ENCODE measurements at places on chromosomes 13 and 19. TPM values are rescaled to one million over a fixed set of nuclear protein-coding genes. Genes with fewer than 3 reads are reported as not detected.

GRCh38 chr13:106867249-106867648 lies 299.3 kb upstream of the ARGLU1 start:
- no peak for DNase-seq

GRCh38 chr13:108775597-108775996 lies 146.2 kb downstream of the MYO16 start:
- DNase-seq = no peak

GRCh38 chr19:40604647-40605215 lies 3.6 kb downstream of the LTBP4 start:
- no peak for DNase-seq

DNA sequence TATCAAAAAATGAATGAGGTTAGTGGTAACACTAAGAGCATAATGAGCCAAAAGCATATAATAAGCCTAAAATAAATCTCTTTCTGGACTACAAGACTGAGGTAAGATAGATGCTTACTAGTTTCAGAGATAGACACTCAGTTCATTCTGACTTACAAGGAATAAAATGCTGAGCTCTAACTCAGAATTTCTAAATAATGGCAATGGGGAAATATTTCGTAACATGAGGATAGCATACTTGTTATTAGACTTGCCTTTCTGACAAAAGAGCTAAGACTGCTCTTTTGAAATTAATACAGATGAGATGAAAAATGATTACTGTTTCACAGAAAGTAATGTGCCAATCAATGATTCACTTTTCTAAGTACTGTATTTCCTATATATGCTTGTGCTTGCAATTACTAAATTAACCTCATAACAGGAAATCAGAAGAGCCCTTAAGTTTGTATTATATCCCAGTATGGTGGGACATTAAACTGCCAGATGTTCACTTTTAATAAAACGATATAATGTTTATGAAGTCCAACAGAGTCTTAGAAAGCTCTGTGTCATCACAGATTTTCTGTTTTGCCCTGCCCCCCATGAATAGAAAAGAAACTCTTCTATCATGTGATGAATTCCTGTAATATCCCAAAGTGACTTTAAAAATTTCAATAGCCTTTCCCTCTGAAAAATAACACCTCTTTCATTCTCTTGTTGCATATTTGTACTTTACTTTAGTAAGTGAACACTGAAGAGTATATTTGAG lies 2771.0 kb upstream of the PCDH20 start:
- peak; percentile 2 for DNase-seq

GRCh38 chr19:49780861-49781260 lies 14.1 kb downstream of the AP2A1 start:
- no peak for DNase-seq

- DNase-seq = no peak
Observed at GRCh38 chr19:45972081-45972946, 1.4 kb downstream of the NOVA2 start.

- DNase-seq = no peak
Observed at GRCh38 chr13:109118521-109118920, 489.1 kb downstream of the MYO16 start.

GRCh38 chr13:25687471-25688225 lies 315.9 kb downstream of the ATP8A2 start:
- DNase-seq = no peak

DNA sequence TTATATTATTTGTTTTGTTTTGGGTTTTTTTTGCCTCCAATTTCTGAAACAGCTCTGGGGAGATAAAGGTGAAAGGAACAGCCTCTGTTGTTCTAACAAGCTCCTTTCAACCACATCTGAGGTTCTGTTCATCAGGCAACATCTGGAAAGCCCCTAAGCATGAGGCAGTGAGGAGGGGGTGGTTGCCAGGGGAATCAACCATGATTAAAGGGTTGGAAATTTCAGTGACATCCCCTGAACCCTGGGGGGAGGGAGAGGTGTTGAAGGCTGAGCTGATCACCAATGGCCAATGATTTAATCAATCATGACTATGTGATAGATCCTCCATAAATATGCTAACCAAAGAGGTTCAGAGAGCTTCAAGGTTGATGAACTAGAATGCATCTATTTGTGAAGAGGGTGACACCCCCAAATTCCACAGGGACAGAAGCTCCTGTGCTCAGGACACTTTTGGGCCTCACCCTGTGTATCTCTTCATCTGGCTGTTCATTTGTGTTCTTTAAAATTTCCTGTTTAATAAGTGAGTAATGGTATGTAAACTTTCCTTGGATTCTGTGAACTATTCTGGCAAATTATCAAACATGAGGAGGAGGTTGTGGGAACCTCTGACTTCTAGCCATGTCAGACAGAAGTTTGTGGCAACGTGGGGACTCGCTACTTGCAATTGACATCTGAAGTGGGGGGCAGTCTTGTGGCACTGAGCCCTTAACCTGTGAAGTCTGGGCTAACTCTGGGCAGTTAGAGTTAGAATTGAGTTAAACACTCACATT lies 221.3 kb downstream of the NHLRC3 start:
- DNase-seq = peak; percentile 34

Gene CEACAM21
- total RNA-seq = not detected

Gene LIN7B
- 3.8 TPM for total RNA-seq

Gene FBXO17
- 10.8 TPM for total RNA-seq

Gene FSD1
- 17.4 TPM for total RNA-seq

Gene SIGLEC14
- not detected for total RNA-seq
